Umbilical cord (tissue), 2 donors: ENCODE measurements at places on chromosomes 5 and 9. TPM values are rescaled to one million over a fixed set of nuclear protein-coding genes. Genes with fewer than 3 reads are reported as not detected.

The ZNF483 gene
- 14.2 TPM for total RNA-seq

The ARAP3 gene
- total RNA-seq: 5.3 TPM

The MYMK gene
- total RNA-seq: not detected

The MYO10 gene
- 24.1 TPM for total RNA-seq

The FGFR4 gene
- total RNA-seq: 1.4 TPM

The ALDH1A1 gene
- 154 TPM for total RNA-seq

The SPINK7 gene
- total RNA-seq: not detected

The RAPGEF6 gene
- total RNA-seq: 45.7 TPM

The TNFSF8 gene
- 5.3 TPM for total RNA-seq

The PCDHB13 gene
- total RNA-seq: 1.7 TPM

The SHISAL2B gene
- total RNA-seq: not detected

The TMEM171 gene
- 1.7 TPM for total RNA-seq

The F2RL2 gene
- total RNA-seq: 0.96 TPM

The IQGAP2 gene
- 32.3 TPM for total RNA-seq

The PRRC2B gene
- total RNA-seq: 60.4 TPM
